ENCODE measurements at places on chromosomes 13 and 19.

DNA sequence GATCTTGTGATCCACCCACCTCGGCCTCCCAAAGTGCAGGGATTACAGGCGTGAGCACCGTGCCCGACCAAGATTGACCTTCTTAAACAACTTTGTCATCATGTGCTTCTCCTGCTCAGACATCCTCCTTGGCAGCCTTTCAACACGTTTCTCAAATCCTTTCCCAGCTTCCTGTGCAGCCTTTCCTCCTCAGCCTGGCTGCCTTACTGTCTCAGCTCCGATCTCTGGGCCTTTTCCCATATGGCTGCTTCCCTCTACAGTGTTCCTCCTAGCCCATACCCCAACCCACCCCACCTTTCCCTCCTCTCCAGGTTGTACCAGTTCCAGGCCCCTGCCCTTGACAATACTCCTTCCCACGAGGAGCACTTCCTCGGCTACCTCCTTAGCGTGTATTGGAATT lies 7.2 kb downstream of the PHF11 start:
- no peak for DNase-seq

DNA sequence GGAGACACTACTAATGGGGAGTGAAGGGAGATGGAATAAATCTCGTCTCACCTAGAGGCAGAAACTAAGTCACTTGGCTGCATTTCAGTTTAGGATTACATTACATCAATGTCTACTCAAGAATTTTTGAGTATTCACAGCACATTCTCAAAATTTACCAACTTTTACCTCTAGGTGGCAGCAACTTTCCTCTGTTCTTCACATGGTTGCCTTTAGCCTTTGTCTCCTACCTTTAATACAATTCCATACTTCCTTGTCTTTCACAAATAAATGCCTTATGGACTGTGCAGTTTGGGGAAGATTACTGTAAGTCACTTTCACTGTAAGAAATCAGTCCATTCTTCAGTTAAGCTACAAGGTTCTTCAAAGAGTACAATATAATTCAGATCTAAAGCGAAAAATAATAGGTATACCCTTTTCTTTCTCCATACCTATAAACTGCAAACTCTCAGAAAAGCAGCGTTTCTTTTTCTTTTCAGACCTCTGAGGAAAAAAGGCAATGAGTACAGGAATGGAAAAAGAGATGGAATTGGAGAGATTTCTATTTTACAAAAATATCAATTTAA lies 379.4 kb downstream of the KLF12 start:
- peak; percentile 76 for DNase-seq

DNA sequence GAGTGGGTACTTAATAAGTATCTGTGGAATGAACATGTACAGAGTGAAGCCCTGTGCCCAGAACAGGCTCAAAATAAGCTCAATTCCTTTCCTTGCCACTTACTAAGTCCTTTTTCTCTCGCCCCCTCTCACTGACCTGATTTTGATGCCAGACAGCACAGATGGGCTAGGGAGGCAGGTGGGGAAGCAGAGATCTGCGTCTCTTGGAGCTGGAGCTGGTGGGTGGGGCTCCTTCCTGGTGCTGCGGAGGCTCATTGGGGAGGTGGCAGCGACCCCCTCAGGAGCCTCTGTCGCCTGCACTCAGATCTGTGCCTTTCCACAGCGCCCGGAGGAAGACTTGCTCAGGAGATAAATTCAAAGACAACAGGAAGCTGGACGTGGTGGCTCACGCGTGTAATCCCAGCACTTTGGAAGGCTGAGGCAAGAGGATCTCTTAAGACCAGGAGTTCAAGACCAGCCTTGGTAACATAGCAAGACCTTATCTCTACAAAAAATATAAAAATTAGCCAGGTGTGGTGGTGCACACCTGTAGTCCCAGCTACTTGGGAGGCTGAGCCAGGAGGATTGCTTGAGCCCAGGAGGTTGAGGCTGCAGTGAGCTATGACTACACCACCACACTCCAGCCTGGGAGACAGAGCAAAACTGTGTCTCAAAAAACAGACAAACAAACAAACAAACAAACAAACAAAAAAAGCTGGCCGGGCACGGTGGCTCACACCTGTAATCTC lies 14.6 kb downstream of the AKT2 start:
- no peak for DNase-seq

DNA sequence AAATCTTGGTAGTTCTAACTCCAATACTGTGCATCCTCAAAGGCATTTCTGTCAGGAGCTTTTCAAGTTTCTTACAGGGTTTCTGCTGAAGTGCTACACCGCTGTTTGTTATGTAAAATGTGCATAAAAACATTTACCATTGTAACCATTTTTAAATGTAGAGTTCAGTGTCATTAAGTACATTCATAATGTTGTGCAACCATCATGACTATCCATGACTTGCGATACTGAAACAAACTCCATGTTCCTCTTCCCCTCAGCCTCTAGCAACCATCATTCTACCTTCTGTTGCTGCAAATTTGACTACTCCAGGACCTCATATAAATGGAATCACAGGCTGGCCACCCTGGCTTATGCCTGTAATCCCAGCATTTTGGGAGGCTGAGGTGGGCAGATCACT lies 14.4 kb upstream of the SLC25A42 start:
- DNase-seq: no peak

GRCh38 chr13:40252676-40253075 lies 413.8 kb downstream of the FOXO1 start:
- no peak for DNase-seq

- peak; percentile 45 for DNase-seq
These were observed 493 bp upstream of the LHFPL6 start for GRCh38 chr13:39603424-39603947.

DNA sequence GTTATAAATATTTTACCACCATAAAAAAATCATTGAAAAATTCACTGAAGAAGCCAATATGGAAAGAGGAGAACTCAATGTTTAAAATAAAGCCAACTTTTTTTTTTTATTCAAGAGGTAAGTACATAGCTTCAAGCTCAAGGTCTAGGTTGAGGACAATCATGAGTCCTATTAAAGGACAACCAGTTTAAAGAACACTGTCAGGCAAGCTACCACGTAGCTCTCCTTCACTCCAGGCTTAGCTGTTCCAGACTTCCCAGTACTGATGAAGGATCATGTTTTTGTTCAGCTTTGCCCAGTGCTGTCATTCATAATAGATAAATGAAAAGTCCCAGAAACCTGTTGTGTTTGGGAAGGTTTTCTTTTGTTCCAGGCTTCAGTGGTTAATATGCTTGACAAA lies 10.0 kb upstream of the MLNR start:
- no peak for DNase-seq

DNA sequence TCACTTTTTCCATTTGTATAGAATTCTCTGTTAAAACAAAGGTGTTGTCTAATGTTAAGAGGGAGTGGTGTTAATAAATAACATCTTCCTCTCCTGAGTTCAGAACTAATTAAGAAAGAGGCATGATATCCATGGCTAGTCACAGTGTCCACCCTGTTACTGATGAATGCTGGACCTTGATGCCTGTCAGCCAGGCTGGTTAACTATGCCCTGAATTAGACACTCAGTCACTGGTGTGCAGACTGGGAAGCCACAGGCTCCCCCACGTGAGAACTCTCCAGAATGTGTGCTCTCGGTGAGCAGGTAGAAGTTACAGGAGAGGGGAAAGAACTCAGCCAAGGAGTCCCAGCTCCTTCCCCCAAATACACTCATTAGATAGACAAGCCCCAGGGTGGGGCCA lies 56.1 kb upstream of the RNF113B start:
- DNase-seq: no peak

DNA sequence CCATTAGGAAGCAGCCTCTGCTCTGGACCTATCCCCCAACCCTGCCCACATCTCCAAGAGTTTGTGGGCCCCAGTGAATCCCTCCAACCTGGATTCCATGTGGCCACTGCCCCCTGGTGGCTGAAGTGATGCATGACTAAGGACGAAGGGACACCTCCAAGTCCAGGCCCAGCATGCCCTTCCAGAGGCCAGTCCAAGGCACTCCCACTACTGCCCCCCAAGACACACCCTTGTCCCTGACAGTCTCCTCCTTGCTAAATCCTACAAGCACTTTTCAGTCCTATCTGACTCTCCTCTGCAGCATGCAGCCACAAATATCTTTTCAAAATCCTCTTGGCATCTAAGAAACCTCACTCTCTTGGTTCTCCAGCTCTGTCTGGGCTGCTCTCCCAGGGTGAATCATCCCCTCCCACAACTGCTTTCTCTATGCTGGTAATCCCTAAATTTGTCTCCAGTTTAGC lies 33.0 kb downstream of the DEDD2 start:
- DNase-seq: peak; percentile 65

- DNase-seq: no peak
These were observed 279.5 kb upstream of the PCDH20 start for GRCh38 chr13:61695147-61695546.

GRCh38 chr19:6298413-6298812 lies 18.6 kb upstream of the MLLT1 start:
- DNase-seq: no peak

DNA sequence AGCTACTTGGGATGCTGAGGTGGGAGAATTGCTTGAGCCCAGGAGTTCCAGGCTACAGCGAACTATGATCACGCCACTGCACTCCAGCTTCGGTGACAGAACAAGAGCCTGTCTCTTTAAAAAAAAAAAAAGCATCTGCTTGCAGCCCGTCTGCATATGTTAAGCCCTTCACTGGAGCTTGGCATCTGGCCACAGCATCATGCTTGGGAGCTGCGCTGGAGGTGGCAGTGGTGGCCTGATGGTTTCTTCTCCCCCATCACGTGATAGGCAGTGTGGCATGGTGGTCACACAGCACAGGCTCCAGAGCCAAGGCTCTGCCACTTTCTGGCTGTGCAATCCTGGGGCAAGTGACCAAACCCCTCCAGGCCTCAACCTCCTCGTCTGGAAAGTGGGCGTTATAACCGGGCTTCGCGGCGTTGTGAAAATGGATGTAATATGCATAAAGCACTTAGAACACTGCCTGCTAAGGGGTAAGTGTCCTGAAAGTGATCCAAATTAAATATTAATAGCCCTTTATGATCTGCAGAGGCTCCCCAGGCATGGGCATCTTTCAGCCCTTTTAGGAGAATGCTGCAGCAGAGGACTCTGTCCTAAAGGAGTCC lies 24.4 kb downstream of the MARK4 start:
- DNase-seq: no peak

GRCh38 chr13:93388701-93389100 lies 162.1 kb downstream of the GPC6 start:
- no peak for DNase-seq

DNA sequence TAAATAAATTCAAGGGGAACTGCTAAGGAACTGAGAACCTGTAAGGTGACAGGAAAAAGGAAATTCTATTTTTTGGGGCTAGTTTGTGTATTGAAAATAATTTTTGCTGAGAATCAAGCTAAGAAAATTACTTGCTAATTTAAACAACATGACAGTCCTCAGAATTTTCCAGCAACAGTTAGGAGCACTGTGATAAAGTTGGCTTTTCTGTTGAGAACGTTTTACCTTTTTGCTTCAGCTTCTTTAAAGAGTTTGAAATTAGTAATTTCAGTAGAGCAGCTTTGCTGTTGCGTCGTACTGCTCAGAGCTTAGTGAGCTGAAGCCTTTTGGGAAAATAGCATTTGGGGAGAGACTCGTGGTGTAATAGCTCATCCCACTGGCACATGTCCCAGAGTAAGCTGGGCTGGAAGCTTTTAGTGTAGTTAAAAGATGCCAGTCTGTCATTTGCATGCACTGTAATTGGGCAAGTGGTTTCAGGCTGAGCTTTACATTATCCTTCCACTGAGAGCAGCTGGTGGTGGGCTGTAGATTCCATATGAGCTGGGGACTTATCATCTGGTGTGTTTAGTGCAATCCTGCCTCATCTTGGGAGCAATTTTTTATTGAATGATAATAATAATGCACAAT lies 69.8 kb downstream of the LRCH1 start:
- DNase-seq: no peak

- DNase-seq: peak; percentile 58
These were observed 33.9 kb downstream of the CCNE1 start for GRCh38 chr19:29845574-29846176.
